ENCODE measurements at places on chromosomes 3 and 15.

- DNase-seq, result no peak
Measured at GRCh38 chr3:97979610-97980009, 7.4 kb upstream of the RIOX2 start.

DNA sequence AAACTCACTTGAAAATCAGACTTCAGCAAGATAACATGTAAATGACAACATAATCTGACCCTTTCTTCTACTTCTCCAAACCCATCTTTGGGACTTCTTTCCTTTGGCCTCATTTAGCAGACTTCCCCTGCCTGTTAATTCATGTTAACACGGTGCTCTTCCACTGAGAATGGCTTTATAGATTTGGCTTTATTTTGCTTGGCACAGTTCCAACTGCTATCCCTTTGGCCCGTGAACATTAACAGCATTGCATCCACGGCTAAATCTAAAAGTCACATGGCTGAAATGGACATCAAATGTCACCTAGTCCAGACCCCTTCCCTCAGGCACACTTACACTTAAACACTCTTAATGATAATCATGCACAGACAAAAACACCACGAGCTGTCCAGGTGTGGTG is 3.8 kb downstream of the ZMAT3 start:
- DNase-seq, result no peak

DNA sequence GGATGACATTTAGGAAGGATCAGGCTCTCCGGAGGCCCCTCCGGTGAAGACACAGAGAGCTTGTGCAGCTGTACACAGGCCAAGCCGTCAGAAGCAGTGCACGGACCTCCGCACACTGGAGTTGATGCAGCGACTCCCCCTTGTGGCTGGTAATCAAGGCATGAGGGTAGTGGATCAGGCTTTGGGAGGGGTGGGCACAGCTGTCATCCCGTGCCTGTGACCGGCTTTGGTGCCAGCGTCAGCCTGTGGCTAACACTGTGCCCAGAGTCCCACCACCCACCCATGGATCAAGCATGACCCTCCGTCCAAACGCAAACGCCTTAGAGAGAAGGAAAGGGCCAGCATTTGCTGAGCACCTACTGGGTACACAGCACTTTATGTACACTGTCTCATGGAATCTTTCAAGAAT is 8.2 kb upstream of the GRIP2 start:
- peak; percentile 84 for DNase-seq

DNA sequence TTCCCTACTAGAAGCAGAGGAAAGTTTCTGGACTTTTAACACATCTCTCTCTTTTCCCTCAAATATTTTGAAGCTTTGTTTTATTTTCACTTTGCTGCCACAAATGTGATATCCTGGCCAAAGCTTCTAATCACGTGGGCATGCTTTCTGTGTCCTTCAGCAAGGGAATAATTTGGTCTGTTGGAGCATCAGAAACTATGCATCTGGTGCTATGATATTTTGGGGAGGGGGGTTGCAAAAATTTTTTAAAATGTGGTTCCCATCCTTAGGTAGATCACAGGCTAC is 254.2 kb downstream of the GAP43 start:
- DNase-seq, result no peak

DNA sequence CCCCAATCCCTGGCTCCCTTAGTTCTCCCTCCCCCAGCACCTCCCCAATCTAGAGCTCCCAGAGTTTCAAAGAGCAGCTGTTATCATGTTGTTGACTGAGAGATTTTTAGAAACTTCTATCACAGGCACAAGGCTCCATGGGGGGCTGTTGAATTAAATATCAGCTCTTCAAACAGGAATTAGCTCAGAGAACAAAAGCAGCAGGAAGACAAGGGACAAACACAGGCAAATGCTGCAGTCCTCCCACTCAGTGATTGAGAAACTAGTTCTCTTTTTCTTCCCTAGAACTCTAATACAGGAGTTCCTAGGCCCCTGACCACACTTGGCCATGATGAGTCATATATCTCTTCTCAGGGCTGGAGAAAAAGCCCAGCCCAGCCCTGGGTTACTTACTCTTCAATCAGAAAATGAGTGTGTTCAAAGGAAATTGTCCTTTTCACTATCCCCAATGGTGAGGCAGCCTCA is 262.1 kb downstream of the IGSF11 start:
- DNase-seq, result no peak

- no peak for DNase-seq
Measured at GRCh38 chr15:92944946-92945521, 44.9 kb downstream of the CHD2 start.

- no peak for DNase-seq
Measured at GRCh38 chr3:108475220-108475782, 35.1 kb downstream of the MYH15 start.

- DNase-seq, result no peak
Measured at GRCh38 chr15:92140796-92141195, 252.9 kb upstream of the ST8SIA2 start.

- DNase-seq, result no peak
Measured at GRCh38 chr3:124607163-124607562, 123.1 kb upstream of the UMPS start.

- no peak for DNase-seq
Measured at GRCh38 chr15:93249623-93250022, 160.6 kb upstream of the RGMA start.

DNA sequence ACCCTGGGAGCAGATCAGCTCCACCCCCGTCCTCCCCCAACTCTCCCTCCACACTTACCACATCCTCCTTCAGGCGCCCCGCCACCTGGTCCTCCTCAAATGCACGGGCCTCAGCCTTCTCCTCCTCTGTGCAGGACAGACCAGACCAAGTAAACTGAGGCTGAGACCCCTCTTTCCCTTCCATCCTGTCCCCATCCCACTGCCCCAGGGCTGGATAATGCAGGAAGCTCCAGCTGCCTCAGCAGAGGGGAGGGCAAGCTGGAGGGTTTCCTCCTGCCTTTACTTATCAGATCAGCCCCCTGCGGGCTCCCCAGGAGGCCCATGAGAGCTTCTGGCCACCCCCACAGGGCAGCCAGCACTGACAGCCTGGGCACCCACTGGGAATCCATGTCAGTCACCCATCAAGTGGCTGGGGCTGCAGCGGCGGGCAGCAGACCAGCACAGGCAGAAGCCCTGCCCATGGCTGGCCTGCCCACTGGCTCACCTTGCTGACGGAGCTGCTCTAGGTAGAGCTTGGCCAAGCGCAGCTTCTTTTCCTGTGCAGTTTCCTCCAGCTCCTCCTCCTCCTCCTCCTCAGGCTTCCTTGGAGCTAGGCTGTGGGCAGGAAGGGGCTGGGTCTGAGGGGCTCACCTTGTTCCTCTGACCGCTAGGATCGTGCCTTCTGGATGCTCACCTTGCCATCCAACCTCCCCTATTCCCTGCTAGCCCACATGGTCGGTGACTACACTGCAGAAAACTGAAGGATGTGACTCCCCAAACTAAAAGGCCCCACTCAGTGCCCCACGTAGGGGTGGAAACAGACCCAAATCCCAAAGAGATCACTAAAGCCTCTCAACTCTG is 3.9 kb downstream of the RRP9 start:
- no peak for DNase-seq

GRCh38 chr3:100717637-100718487 is 8.6 kb downstream of the TFG start:
- no peak for DNase-seq

DNA sequence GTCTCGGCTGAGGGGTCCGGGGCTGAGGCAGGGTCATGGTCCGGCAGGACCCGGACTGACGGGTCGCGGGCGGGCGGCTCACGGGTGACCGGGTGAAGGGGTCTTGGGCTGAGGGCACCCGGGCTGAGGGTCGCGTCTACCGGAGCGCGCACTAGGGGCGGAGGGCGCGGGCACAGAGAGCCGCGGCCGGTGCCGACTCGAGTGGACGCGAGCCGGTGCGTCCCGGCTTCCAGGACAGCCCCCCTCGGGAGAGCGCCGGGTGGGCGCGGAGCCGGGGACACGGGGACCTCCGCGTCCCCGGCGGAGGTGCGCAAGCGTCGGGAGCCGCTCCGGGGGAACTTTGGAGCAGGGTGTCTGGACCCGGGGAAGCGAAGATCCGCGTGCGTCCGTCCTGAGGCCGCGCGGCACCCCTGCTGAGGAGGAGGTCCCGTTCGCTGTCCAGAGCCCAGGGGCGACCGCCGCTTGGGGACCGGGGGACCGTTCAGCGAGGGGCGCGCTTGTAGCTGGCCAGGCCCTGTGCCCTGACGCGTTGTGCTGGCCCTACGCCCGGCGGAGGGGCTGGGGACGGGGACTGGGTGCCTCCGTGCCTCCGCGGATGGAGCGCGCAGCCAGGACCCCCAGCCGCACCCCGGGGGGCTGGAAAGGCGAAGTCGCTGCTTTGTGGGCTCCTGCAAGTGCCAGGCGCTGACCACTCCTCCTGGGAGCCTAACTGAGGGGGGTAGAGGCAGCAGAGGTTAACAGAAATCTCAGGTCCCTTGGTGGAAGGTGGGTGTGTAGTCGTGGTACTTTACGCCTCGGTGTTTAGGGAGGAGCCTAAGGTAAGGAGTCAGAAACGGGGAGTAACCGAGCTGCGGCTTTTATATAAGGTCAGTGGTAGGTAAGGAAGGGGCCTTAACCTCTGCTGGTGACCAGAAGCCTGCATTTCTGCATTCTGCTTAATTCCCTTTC is at the start of gene PPARG:
Gene PPARG, plus strand, starts transcription at position 889 of the 948 bp plus-strand sequence. CDS start 90,642 bp downstream, outside the sequence.
- DNase-seq, result peak; percentile 64

- no peak for DNase-seq
Measured at GRCh38 chr3:192851821-192852372, 65.8 kb downstream of the MB21D2 start.

GRCh38 chr3:44862226-44862637 is 520 bp downstream of the TMEM42 start:
- DNase-seq, result no peak

DNA sequence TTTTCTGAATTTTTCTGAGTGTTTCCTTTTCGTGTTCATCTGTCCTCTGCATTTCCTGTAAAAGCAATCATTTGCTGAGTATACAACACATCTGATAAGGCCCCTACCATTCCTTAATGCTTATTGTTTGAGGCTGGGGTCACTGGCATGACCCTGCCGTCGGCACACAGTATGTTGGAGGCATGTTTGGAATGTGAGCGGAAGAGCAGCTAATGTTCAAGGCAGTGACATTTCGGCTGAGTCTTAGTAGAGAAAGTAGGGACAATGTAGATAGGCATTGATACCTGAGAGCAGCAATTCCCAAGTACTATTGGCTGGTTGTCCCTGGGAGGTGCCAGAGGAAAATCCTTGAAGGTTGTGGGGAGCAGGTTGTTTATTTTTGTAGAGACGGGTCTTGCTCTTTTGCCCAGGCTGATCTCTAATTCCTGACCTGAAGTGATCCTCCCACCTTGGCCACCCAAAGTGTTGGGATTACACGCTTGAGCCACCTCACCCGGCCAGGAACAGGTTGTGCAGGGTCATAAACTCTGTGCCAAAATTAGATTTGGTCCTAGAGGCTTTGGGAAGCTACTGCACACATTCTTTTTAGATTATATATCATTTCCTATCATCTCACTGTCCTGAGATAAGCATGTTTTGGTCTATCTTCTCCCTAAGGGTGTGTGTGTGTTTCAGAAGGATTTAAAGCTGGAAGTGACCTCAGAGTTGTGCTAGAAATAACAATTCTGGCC is 13.5 kb downstream of the PTPN23 start:
- no peak for DNase-seq

GRCh38 chr3:71903936-71904335 is 119.0 kb upstream of the PROK2 start:
- no peak for DNase-seq

DNA sequence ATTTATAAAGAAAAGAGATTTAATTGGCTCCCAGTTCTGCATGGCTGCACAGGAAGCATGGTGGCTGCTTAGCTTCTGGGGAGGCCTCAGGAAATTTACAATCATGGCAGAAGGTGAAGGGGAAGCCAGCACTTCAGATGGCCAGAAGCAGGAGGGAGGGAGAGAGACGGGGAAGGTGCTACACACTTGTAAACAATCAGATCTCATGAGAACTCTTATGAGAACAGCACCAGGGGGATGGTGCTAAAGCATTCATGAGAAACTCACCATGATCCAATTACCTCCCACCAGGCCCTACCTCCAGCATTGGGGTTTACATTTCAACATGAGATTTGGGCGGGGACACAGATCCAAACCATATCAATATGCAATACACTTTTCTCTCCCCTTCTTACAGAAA is 73.7 kb downstream of the ECT2 start:
- no peak for DNase-seq

DNA sequence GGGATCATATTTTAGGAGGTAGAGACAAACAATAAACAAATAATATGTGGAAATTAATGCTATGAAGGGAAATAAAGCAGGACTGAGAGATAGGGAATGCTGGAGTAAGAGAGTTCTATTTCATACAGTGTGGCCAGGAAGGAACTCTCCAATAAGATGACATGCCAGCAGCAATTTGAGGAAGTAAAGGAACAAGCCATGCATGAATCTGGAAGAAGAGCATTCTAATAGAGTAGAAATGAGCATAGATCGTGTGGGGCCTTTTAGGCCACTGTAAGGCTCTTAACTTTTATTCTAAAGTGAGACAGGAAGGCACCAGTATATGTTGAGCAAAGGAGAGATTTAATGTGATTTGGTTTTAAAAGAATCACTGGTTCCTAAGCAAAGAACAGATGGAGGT is 126.3 kb downstream of the DMXL2 start:
- no peak for DNase-seq

Data from ecto neural progenitor cell (in vitro differentiated cells).